ENCODE measurements at places on chromosomes 7 and 10.

DNA sequence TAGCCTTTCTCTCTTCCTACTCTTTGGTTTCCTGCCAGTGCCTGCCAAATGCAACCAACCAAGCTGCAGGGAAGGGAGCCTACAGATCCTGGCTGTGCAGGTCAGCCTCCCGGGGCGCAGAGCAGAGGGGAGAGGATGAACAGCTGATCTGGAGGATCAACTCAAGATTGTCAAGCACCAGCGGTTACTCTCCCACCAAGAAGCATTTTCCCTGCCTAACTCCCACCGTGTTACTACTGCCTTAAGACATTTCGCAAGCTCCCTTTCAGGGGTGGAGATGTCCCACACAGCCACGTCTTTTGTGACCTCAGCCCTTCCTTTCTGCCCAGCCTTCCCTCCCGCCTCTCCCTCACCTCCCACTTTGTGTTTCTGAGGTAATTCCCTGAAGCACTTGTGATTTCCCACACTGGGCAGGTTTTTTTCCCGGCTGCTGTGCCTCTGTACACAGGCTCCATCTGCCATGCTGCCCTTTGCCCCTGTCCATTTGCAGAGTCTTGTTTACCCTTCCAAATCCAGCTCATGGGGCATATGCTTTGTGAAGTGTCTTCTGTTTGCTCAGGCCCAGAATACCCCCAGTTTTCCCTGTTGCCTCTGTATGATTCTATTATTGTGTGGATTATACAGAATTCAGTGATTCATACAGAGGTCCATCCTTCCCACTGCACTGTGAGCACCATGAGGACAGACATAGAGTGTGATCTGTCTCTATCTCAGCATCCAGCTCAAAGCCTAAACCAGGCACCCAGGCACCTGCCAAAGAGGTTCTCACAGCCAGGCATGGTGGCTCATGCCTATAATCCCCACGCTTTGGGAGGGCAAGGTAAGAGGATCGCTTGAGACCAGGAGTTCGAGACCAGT, 40.9 kb upstream of the PAPSS2 start:
- no peak overlapping the region for H3K27ac ChIP-seq
- no peak for DNase-seq
- no peak overlapping the region for H3K4me3 ChIP-seq
- no peaks in the 10 kb centered on the region for H3K4me1 ChIP-seq
- H3K27me3 ChIP-seq = peaks cover 25% of the 10 kb centered on the region
- no peaks in the 10 kb centered on the region for H3K36me3 ChIP-seq

- H3K4me3 ChIP-seq = no peak overlapping the region
- H3K27me3 ChIP-seq = no peaks in the 10 kb centered on the region
- H3K4me1 ChIP-seq = no peaks in the 10 kb centered on the region
- no peak for DNase-seq
- H3K27ac ChIP-seq = no peak overlapping the region
These were observed 357.2 kb downstream of the HPSE2 start for GRCh38 chr10:98878418-98878817.

DNA sequence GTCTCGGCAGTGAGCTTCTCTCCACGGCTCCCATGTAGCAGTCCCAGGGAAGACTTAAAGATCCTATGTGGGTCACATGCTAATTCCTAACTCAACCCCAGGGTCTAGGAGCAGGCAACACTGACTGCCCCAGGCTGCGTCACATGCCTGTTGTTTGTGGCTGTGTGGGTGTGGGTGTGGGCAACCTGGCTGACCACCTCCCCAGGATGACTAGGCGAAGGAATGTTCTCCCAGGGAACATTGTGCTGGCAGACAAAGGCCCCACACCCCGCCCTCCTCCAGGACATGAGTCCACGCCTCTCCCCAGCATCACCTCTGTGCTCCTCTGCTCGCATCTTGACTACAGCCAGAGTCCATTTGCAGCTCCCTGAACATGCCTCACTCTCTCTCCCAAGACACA, 30.3 kb downstream of the SLC29A3 start:
- DNase-seq = no peak
- H3K36me3 ChIP-seq = no peaks in the 10 kb centered on the region
- H3K4me3 ChIP-seq = no peak overlapping the region
- no peak overlapping the region for H3K27ac ChIP-seq
- H3K27me3 ChIP-seq = no peaks in the 10 kb centered on the region

- no peak overlapping the region for H3K4me3 ChIP-seq
- H3K27me3 ChIP-seq = no peaks in the 10 kb centered on the region
- no peak overlapping the region for H3K27ac ChIP-seq
These were observed 12.4 kb upstream of the RET start for GRCh38 chr10:43064331-43065075.

GRCh38 chr7:106858618-106859532, 6.2 kb upstream of the PIK3CG start:
- H3K4me3 ChIP-seq = no peak overlapping the region
- H3K36me3 ChIP-seq = no peaks in the 10 kb centered on the region
- no peak for DNase-seq
- no peaks in the 10 kb centered on the region for H3K27me3 ChIP-seq
- H3K4me1 ChIP-seq = peaks cover 2% of the 10 kb centered on the region

GRCh38 chr10:121313119-121313875, 284.9 kb downstream of the FGFR2 start:
- H3K27ac ChIP-seq = no peak overlapping the region
- H3K36me3 ChIP-seq = no peaks in the 10 kb centered on the region
- H3K4me1 ChIP-seq = no peaks in the 10 kb centered on the region
- H3K4me3 ChIP-seq = no peak overlapping the region
- no peak for DNase-seq
- H3K27me3 ChIP-seq = no peaks in the 10 kb centered on the region

- peaks cover 2% of the 10 kb centered on the region for H3K27me3 ChIP-seq
- no peaks in the 10 kb centered on the region for H3K36me3 ChIP-seq
These were observed 382.7 kb upstream of the RNF32 start for GRCh38 chr7:156257904-156258303.

GRCh38 chr10:36109399-36110023, 467.4 kb upstream of the FZD8 start:
- H3K27ac ChIP-seq = no peak overlapping the region
- H3K36me3 ChIP-seq = no peaks in the 10 kb centered on the region
